ENCODE measurements at places on chromosomes 3 and 15. TPM values are rescaled to one million over a fixed set of nuclear protein-coding genes. Genes with fewer than 3 reads are reported as not detected.

- DNase-seq, result no peak
Measured at GRCh38 chr3:8864402-8865350, 95.3 kb upstream of the OXTR start.

- no peak for DNase-seq
Measured at GRCh38 chr3:52039846-52040245, 16.5 kb downstream of the DUSP7 start.

The CCNDBP1 gene
- total RNA-seq, result 60.7 TPM

The RNF7 gene
- total RNA-seq, result 81.4 TPM

Measured in thymus (tissue), 14 donors.